Stimulated activated CD8-positive, alpha-beta memory T cell treated with anti-CD3 and anti-CD28 coated beads, Interleukin-4, amount 100 ng/mL, for 1 hour (primary cell): ENCODE measurements at places on chromosomes 5 and 9.

DNA sequence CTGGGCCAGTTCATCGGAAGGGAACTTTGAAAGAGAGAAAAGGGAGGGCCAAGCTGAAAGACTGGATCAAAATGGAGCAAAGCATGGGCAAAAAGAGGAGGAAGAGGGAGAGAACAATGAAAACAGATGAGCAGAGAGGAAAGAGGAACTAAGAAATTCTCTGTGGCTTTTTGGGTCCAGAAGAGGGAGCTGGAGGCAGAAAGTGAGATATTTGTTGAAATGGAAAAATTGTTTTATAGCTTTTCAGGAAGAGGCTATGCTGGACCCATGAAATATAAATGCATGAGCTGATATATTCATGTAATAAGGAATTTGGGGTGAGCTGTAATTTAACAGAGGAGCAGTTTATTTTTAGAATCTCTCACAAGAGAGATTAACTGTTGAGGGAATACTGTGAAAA, 457.3 kb downstream of the DMAC1 start:
- no peak for DNase-seq

DNA sequence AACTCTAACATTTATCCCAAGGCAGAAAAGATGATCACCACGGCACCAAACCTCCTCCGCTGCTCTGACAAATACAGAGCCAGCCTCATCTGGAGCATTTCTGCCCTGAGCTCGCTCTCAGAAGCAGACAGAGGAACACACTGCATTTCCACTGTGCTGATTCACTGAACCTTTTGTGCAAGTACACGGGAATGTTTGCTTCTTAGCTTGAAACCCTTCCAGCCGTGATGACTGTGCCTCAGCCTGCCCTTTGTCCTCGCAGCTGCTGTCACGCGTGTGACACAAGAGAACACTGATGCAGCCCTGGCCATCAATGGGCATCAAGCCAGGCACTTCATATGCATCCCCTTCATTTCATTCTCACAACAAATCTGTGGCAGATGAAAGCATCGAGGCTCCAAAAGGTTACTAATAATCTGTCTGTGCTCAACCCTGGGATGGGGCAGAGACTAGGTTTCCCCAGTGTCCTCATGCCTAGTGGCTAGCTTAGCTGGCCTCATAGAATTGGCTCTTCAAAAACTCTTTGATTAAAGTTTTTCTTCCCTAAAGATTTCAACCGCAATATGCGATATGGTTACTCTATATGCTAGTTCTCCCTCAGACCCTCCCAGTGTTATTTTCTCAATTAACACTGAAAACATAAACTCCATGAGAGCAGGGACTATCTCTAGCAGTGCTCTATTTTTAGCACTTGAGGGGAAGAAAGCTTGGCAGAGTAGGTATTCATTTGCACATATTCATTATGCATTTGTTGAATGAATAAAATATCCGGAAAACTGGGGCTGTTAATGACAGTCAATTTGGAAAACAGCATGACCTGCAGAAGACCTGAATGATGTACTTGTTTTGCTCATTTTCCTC, 7.3 kb downstream of the CDC14B start:
- no peak for DNase-seq

- DNase-seq, result no peak
These were observed 203.8 kb upstream of the RAI14 start for GRCh38 chr5:34452170-34452828.

DNA sequence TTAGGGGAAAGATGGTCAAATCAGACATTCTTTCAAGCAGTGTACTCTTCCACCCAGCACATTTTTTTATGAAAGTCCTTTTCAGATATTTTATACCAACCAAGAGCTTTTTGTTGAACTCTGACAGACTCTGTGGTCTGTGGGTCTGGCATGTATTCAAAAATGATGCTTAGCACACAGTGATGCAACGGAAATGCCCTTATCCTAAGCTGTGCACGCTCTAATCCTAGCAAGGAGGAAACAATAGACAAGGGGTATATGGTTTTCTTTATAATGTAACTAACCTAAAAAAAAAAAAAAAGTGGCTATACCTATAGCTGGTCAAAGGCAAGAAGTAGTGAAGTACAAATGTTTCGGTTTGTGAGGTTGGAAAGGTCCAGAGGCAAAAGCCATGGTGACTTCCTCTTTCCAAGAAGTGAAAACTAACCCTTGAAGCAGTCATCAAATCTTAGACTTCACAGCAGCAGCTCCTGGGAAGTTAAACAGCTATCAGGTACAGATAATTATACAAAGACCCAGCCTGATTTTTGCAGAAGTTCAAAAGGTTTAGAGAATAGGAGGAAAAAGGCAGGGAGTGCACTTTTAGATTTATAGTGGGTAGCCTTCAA, 82.5 kb downstream of the SEMA6A start:
- DNase-seq, result no peak
